Stimulated activated CD8-positive, alpha-beta memory T cell treated with anti-CD3 and anti-CD28 coated beads, Interleukin-4, amount 100 ng/mL, for 24 hours (primary cell): ENCODE measurements at places on chromosomes 11 and 22.

DNA sequence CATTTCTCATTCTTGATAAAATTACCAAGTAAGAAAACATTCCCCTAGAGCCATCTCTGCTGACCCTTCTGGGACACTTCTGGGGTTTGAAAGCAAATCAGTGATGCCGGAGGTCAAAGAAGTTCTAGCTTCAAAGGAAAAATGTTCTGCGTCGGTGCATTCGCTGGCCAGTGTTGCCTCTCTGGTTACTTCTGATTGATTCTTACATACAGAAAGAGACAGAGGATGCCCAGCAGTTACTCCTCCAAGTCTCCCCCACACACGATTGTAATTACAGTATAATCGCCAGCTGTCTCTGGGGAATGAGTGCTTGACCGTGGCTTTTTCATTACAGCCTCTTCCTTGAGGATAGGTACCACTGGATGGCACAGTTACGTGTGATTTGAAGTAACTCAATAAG, 150.9 kb downstream of the SNX19 start:
- DNase-seq = no peak

- no peak for DNase-seq
Observed at GRCh38 chr11:104219096-104219495, 55.1 kb upstream of the PDGFD start.

DNA sequence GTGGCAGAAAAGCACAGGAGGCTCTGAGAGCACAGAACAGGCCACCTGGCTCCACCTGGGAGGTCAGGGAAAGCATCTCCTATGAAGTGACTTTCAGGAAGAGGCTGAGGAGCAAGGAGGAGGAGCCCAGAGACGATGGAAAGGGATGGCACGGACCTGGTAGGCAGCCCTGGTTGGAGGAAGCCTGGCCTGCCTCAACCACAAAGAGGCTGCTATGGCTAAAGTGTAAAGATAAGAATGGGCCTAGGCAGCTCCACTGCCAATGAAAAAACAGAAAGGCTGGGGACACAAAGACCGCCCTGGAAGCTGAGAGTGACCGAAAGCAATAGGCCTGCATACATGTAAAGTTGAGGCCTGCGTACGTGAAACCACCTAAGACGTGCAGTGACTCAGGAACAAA, 31.2 kb upstream of the ETS1 start:
- DNase-seq = no peak

DNA sequence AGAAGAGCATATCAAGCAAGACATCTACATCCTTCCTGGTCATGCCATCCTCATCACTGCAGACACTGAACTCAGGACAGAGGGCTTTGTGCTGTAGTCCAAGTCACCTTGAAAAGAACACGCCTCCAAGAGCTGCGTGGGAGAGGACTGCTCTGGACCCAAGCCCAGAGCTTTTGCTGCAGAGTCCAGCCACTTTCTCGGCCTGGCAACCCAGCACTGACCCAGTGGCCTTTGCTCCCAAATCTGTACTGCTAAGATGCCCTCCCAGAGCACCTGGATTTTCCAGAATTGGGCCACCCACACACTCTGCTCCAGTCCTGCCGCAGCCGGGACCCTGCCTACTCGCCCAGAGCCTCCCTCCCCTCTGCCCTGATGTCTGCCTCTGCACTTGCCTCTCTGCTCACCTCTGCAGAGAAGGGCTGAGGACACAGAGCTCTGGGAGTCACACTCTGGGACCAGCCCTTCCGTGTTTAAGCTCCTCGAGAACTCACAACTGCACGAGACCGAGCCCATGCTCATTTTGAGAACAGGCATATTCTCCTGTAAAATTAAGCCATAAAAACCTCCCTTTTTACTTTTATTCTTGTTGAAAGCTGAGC, 83.8 kb upstream of the CSNK2A3 start:
- no peak for DNase-seq

DNA sequence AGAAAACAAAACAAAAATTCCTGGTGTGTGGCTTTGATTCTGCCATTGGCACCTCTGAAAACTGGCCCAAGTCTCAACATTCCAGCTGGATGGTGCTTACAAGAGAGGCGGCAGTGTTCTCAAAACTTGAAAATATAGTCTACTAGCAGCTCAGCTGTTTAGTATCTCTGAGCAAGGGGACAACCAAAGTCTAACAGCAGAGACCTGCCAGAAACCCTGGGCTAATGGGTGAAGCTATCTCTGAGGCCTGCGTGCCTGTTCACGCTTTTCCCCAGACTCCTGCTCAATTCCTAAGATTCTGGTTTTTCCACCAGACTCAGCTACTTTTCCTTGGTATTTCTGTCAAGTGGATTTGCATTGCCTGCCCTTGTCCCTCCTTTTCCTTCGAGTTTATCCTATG, 17.9 kb downstream of the TMEM218 start:
- no peak for DNase-seq

DNA sequence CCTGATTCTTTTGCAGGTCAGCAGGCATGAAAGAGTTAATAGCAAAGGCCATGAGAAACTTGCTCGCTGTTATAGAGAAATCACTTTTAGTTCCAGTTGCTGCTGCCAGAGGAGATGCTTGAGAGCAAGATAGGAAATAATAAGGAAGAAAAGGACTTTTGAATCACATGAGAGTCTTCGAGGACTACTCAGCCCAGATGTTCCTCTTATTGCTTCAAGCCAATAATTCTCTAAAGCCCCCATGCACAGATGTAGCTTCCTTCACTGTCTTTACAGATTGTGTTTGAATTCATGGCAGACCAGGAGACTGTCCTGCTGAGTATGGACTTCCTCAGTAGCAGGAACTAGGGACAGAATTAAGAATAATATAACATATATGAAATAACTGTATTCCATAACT, 50.1 kb upstream of the OLFML1 start:
- no peak for DNase-seq

- DNase-seq = no peak
Observed at GRCh38 chr11:7471071-7471470, 14.2 kb upstream of the OLFML1 start.

GRCh38 chr11:28757725-28758515, 649.7 kb downstream of the METTL15 start:
- no peak for DNase-seq
